ENCODE measurements at places on chromosomes 7 and 10.
A peak's percentile ranks its signal among the peaks of the same experiment; 100 is the strongest.

DNA sequence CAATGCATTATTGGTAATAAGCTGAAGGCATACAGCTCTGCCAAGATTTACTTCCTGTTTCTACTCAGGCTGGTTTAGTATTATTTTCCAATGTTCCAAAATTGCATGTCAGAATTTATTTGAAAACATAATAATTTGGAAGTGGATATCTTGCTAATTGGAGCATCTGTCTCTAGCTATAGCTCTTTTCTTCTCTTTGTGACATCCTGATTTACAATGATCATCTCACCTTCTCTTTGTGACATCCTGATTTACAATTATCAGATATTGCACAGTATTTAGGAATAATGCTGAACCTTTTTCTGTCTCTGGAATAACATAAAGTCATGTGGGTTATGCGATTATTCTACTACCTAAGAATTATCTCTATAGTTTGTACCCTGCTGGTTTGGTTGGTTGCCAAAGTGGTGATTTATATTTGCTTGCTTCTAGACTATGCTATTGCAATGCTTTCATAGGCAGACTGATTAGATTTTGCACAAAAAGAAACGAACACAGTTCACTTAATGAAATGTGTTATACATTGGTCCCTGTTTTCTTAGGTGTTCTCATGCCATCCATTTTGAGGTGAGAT lies 44.3 kb upstream of the CABCOCO1 start:
- no peak for DNase-seq

- no peak for DNase-seq
Measured at GRCh38 chr10:82778908-82779307, 903.9 kb downstream of the NRG3 start.

DNA sequence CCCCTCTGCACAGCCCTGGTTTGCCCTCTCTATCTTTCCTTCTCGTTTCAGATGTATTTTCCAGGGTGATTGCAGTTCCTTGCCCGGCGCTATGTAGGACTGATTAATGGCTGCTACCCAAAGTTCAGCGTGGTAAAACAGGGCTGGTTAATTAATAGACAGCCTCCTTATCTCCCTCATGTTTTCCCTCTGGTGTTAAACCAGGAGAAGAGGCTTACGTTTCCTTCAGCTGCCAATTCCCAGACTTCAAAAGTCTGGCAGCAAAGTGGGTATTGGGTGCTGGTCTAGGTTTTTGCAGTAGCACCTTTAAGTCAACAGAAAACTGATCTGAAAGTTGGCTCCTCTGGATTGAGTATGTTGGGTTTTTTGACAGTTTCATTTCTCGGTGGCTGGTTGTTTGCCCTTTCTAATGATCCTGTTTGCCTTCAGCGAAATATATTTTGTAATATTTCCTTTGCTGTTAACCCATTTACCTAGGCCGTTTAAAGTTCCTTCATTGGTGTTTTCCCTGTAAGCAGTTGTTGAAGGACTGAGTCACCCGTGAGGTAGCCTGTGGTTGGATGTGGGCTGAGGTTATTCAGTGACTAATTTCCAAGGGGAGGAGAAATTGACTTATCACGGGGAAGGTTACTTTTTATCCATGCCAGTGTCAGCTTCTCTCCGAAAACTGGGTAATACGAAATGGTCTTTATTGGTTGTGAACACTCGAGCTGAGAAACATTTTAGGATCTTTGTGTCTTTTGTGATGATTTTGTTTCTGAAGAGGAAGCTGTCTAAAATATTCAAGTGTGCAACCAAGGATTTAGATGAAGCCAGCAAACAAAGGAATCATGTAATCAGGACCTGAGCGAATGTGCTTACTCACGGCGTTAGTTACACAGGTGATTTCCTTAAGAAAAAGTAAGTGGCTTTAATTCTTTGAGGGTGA lies 257.2 kb downstream of the KIAA1217 start:
- DNase-seq, result no peak

DNA sequence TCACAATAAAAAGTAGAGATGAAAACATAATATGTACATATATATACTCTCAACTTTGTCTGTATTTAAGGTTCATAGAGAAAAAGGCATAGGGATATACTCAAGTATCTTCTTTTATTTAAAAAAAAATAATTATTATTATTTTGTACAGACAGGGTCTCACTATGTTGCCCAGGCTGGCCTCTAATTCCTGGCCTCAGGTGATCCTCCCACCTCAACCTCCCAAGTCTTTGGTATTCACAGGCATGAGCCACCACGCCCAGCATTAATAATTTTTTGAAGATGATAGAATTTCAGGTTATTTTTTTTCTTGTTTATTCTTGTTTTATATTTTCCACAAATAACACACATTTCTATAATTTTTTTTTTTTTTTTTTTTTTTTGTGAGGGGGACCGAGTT lies 113.8 kb downstream of the PLXNA4 start:
- DNase-seq, result no peak

DNA sequence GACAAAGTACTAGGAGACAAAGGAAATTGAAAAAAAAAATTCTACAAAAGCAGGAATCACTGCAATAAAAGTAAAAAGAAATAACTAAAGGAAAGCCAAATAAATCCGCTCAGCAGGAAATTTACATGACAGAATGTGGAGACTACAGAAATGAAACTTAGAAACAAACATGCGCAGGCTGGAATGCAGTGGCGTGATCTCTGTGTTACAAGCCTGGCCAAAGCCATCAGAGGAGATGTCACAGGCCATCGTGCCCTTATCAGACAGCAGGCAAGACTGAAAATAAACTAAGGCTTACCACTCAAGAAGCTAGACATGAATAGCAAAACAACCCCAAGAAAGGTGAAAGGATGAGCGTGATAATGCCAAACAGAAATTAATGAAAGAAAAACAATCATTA lies 6.3 kb upstream of the CAMK2B start:
- DNase-seq, result no peak

- DNase-seq, result no peak
Measured at GRCh38 chr10:79404231-79404609, 41.2 kb downstream of the ZCCHC24 start.

- DNase-seq, result no peak
Measured at GRCh38 chr10:124204726-124205125, 111.3 kb upstream of the CHST15 start.

DNA sequence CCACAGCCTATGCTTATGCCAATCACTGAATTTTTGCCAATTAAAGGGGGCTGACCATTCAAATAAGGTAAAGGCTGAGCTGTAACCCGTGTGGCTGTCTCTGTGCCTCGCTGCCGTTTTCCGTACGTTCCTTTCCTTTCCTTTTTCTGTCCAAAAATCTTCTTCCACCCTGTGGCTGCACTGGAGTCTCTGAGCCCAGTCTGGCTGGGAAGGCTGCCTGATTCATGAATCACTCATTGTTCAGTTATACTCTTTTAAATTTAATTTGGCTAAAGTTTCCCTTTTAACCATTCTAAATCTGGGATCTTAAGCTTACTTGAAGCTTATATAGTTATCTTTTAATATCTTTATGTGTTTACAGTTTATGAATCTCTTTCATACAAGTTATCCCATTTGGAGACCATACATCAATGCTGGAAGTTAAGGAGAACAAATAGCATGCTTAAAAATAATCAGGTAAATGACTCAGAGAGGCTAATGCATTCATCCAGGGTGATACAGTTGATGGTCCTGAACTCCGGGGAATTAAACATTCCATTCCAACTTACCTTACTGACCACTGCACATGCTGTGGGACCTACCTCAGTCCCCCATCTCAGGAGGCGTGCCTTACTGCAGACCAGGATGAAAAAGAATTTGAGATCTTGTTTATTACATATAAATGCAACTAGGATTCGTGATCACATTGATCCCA lies 385.3 kb upstream of the ADARB2 start:
- peak; percentile 5 for DNase-seq

DNA sequence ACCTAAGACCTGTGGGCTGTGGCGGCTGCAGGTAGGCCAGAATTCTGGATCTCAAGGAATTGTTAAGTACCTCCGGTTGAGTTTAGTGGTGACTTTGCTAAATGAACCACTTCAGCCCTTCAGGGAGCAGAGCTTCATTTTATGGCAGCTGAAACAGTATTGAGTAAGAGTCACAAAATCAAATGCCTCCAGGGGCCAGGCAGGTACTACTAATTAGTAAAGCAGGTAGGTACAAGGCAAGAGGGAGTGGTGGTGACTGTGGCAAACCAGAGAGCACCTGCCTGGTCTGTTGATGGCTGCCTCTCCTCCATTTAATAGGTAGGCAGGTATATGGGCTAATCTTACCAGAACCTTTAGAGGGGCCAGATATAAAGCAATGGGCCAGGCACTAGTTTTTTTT lies 118.8 kb downstream of the EMX2 start:
- no peak for DNase-seq

DNA sequence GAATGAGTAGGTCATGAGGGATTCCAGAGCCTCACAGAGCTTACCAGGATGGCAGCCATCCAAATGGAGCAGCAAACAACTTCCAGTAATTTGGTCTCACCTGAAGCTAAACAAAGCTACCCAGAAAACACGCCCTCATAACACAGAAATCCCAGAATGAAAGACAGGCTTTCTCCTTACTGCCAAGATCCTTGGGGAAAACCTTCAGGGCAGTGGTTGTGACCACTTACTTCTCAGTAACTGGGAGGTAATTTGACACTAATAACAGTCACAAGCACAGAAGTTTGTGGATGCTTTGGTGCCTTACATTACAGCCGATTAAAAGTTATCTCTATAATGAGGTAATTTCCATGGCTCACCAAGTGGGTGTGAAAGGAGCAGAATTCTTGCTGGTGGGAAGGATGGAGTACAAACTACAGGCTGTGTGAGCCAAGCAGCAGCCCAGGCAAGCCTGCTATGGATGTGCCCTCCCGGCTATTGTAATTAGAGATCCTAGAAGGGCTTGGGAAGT lies 10.4 kb downstream of the WDR91 start:
- DNase-seq, result no peak

- DNase-seq, result no peak
Measured at GRCh38 chr7:150957133-150958020, 20.7 kb downstream of the KCNH2 start.

DNA sequence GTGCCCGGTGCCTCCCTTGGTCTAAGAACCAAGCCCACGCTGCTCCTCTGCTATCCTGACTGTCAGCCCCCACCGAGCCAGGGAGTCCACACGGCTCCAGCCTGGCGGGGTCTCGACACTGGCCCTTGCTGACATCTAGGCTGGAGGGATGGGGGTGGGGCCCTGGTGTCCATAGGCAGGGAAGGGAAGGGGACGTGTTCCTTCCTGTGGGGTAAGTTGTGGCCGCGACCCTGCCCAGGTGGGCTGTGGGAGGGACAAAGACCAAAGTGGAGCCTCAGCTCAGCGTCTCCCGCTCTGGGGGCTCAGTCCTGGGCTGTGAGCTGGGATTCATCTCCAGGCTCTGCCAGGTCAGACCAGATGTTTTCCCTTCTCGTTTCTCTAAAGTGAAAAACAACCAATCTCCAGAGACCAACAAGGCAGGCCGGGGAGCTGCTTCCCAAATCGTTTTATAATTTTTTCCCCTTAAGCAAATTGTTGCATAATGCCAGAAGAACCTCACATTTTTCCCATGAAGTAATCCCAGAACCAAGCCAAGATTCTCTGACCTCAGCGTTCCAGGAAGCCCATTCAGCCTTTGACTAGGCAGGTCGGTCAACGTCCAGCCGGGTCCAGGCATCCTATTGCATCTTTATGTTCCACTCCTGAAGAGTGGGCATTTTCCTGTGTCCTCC lies 101.2 kb downstream of the RGS10 start:
- DNase-seq, result no peak

DNA sequence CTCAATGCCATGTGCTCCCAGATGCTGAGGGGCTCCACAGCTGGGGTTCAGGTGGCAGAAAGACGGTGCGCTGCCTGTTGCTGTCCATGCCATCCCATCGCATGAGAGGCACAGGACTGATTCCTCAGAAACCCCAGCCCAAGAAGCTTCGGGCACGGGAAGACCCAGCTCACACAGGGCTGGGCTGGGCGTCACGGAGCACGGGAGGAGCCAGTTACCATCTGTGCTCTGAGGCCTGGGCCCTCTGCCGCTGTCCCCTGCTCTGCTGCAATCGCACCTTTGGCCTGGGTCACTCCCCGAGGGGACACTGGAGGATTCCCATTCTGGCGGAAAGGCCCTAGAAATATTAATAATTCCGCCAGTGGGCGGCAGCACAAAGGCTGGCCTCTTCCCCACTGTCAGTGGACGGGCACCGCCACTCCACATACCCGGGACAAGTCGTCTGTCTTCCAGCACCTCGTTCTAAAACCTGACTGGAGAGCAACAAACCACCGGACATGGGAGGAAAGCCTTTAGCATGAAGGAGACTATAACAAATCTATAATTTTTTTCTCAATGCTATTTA lies 92.1 kb downstream of the PIP4K2A start:
- DNase-seq, result no peak

- DNase-seq, result no peak
Measured at GRCh38 chr7:95493247-95493646, 7.5 kb downstream of the ASB4 start.

DNA sequence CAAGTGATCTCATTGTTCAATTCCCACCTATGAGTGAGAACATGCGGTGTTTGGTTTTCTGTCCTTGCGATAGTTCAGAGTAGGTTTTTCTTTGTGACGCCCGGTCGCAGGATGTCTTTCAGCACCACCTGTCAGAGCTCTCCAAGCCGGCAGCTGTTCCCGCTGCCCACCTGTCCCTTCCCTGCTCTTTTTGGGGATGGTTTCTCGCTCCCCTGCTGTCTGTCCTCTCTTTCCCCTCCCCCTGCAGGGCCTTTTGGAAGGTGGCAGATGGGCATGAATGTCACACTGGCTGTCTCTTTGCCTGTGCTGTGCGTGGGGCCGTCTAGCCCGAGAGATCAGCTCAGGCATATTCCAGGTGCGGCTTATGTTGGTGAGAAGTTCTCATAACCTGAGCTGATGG lies 137.0 kb downstream of the GRK5 start:
- no peak for DNase-seq

- no peak for DNase-seq
Measured at GRCh38 chr10:11397077-11397965, 214.1 kb downstream of the USP6NL start.

- no peak for DNase-seq
Measured at GRCh38 chr7:43522406-43523156, 60.3 kb upstream of the STK17A start.

DNA sequence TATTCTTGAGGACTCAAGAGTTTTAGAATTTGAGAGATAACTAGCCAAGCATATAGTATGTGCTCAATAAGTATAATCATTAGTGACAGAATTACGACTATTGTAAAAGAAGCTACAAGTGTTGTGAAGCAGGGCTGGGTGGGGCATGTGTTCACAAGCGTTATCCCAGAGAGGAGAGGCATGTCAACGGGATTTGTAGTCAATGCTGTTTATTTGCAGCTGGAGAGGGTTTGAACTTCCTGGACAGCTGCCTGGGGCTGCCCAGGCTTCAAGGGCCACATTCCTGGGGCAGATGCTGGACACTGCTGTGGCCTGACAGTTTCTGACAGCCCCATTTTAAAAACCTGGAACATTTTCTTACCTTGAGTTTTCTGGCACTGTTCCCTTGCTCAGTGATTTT lies 36.9 kb upstream of the CDHR3 start:
- DNase-seq, result no peak

DNA sequence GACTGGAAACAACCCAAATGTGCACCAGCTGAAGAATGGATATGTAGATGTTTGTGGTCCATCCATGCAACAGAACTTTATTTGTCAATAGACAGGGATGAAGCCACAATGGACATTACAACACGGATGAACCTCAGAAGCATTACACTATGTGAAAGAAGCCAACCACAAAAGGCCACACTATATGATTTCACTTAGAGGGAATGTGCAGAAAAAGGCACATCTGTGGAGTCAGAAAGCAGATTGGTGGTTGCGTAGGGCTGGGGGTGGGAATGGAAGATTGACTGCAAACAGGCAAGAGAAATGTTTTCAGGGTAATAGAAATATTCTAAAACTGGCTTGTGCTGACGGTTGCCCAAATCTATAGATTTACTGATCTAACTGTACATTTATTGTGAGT lies 34.3 kb upstream of the WASHC2A start:
- DNase-seq, result no peak

All from hippocampal formation (tissue), 2 donors.